ENCODE measurements at places on chromosomes 6 and 20. TPM values are rescaled to one million over a fixed set of nuclear protein-coding genes. Genes with fewer than 3 reads are reported as not detected.

DNA sequence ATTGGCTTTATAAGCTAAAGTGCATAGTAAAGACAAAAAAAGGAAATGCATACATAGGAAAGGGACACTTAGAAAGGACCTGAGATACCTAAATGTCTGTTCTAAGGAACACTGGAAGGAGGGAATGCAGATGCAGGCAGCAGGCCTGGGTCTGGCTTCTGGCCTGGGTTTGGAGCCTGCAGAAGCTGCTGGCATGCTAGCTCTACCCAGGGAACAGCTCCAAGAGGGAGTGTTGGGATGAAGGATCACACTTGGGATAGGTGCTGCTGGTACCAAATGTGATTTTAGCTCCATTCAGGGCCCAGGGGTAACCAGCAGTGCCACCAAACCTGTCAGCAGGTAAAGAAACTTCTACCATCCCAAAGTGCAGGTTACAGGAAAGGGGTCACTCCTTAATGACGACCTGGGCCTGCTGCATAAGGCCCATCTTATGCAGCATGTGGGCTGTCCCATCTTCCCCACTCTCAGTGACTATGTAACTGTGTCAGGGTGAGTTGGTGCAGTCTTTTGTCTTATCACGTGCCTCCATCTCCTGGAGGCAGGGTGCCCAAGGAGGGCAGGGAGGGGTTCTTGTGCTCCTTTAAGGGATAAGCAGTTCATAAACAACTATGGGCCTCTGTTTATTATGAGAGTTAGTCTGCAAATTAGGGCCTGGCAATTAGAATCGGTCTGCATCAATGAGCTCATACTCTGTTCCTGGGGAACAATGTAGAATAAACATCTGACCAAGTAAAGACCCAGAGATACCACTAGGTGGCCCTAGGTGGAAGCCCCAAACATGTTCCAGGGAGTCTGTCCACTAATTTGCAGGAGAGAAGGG is 26.9 kb downstream of the DDX27 start:
- no peak overlapping the region for H3K4me3 ChIP-seq
- no peaks in the 10 kb centered on the region for H3K4me1 ChIP-seq
- H3K27ac ChIP-seq: no peak overlapping the region
- H3K27me3 ChIP-seq: no peaks in the 10 kb centered on the region
- DNase-seq: no peak

- no peaks in the 10 kb centered on the region for H3K4me1 ChIP-seq
- no peaks in the 10 kb centered on the region for H3K36me3 ChIP-seq
- H3K27ac ChIP-seq: no peak overlapping the region
- DNase-seq: no peak
- no peaks in the 10 kb centered on the region for H3K27me3 ChIP-seq
Measured at GRCh38 chr6:44740566-44741120, 353.1 kb downstream of the CDC5L start.

- DNase-seq: no peak
- H3K4me3 ChIP-seq: no peak overlapping the region
- H3K36me3 ChIP-seq: no peaks in the 10 kb centered on the region
- no peak overlapping the region for H3K27ac ChIP-seq
- H3K27me3 ChIP-seq: no peaks in the 10 kb centered on the region
Measured at GRCh38 chr6:110140650-110141049, 38.8 kb downstream of the WASF1 start.

The PHF10 gene
- total RNA-seq: 38.4 TPM

The NEURL2 gene
- total RNA-seq: 78.7 TPM

Measured in thoracic aorta (tissue), 2 donors.